NCI-H524 (cell line): ENCODE measurements at places on chromosomes 11 and 22.
A peak's percentile ranks its signal among the peaks of the same experiment; 100 is the strongest.

DNA sequence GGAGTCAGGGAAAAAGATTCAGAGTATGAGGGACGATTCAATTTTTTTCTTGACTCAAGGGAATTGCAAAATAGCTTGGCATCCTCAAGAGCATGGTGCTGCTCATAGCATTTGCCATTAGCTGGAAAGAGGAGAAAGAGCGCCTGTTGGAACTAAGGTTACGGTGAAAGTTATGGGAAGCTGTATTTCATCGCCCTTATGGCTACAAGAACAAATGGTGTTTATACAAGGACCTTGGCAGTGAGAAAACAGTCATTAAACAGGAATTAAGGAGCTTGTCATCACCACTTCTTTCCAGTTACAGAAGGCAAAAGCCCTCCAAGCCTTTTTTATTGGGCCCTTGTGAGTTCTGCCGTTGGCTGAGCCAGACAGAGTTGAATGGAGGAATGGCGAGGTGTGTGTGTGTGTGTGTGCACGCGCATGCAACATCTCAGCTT, 74.2 kb downstream of the ALX4 start:
- no peak for DNase-seq

- peak; percentile 64 for DNase-seq
Observed at GRCh38 chr11:17528181-17528691, 16.0 kb downstream of the USH1C start.

GRCh38 chr11:77316733-77317342, 15.4 kb upstream of the GDPD4 start:
- DNase-seq = no peak

- DNase-seq = no peak
Observed at GRCh38 chr22:23380230-23380573, 199.9 kb downstream of the IGLL1 start.

- no peak for DNase-seq
Observed at GRCh38 chr22:44155115-44155514, 25.6 kb upstream of the PARVG start.

- peak; percentile 79 for DNase-seq
Observed at GRCh38 chr11:112795142-112795815, 165.9 kb upstream of the NCAM1 start.

- no peak for DNase-seq
Observed at GRCh38 chr11:82898241-82898640, 2.0 kb downstream of the PRCP start.

- DNase-seq = no peak
Observed at GRCh38 chr11:118789501-118790356, 1.2 kb downstream of the DDX6 start.

- DNase-seq = no peak
Observed at GRCh38 chr11:25928076-25928475, 403.9 kb upstream of the ANO3 start.

- DNase-seq = no peak
Observed at GRCh38 chr22:43007519-43008102, 7.3 kb downstream of the PACSIN2 start.

- DNase-seq = no peak
Observed at GRCh38 chr11:127066401-127067090, 66.0 kb upstream of the KIRREL3 start.

DNA sequence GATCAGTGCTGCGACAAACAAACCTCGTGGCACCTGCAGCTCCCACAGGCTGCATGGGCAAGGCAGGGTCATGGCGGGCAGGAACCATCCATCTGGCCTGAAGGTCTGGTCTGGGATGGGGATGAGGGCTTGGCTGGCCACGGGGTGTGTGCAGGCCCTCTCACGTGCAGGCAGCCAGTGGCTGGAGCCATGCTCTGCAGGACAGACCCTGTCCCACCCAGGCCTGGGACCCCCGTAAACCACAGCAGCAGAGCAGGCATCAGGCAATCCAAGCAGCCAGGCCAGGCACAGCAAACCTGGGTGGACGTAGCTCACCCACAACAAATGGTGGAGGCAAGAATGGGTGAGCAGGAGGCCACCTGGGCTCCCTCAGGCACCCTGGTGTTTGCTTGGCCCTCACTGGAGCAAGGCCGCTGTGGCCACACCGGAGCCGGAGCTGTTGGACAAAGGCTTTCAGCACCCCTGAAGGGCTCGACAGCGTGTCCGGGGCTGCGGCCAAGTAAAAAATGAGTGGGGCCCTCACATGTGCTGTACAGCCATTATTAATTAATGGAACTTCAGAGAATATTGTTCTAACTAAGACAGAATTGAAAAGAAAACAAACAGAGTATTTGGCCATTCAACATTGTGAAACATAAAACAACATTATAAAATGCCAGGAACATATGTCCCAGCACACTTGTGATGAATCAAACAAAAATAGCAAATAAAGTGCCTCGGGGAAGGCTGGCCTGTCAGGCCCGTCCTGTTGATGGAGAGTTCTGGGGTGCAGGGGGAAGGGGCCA, 24.0 kb upstream of the GNB1L start:
- DNase-seq = no peak

DNA sequence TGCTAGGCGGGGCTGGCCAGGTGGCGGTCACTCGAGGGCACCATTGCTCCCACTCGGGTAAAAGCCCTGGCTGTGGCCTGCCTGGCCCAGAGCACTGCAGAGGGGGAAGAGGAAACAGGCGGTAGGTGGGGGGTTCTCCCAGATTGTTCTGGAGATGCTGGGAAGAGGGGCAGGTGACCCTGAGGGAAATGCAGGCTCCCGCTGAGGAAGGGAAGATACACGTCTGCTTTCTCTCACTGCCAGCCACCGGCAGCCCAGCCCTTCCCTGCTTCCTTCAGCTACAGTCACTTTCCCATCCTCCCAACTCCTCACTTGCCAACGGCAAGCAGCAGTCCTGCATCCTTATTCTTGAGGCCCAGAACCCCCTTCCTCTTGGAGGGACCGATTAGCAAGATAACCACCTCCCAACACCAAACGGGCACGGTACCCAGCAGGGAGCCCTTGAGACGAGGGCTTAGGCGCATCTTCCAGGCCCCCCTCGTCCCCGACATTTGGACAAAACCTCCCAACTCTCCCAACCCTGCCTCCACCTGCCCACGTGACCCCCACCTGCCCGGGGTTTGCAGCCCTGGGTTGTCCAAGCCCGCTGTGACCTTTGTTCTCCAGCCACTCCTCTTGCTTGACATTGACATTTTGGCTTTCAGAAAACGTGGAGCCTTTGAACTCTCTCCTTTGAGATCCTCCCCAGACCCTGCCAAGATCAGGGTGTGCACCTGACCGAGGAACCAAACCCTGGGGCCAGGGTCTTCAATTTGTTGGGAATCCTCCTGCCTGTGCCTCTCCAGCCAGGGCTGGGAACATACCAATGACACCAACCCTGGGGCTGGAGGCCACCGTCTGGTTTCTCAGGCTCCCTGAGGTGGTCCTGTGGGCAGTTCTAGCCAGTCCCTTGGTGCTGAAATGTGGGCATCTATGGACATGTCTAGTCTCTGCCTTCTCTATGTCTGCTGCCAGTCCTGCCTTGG, 48.8 kb upstream of the TTLL12 start:
- no peak for DNase-seq

GRCh38 chr22:25332386-25332785, 112.9 kb downstream of the CRYBB2 start:
- no peak for DNase-seq

- DNase-seq = no peak
Observed at GRCh38 chr22:17678817-17679385, 40.3 kb downstream of the BCL2L13 start.

- DNase-seq = no peak
Observed at GRCh38 chr11:125953401-125953935, 7.6 kb downstream of the VSIG10L2 start.

- DNase-seq = no peak
Observed at GRCh38 chr11:130652671-130653335, 204.4 kb downstream of the ADAMTS15 start.

DNA sequence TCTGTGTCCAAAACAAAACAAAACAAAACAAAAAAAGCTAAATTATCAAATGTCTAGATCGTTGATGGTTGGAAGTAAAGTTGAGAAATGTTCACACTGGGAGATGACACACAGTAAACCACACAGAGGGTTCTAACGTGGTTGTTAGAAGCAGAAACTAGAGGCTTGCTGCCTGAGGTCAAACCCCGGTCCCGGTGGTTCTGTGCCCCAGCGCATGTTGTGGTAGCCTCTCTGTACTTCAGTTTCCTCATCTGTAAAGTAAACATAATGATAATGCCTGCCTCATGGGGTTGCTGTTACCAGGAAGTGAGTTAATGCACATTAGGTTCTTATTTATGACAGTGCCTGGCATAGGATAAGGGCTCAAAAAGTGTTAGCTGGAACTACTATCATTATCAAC, 33.4 kb downstream of the PPARA start:
- no peak for DNase-seq

DNA sequence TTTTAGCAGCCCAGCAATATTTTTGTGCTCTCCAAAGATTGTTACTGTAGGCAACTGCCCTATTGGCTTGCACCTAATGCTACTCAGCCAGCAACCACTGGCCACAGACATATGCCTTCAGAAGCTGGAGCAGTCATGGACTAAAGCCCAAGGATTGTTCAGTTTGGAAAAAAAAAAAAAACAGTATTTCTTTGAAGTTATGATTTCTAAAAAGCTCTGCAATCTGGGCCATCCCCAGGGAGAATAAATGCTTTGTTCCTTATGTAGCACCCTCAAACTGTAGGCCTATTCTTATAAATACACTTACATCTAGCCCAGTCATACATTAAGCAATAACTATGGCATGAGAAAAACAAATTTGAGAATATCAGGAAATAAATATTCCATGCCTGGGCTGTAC, 2190.5 kb upstream of the RAG2 start:
- DNase-seq = no peak

DNA sequence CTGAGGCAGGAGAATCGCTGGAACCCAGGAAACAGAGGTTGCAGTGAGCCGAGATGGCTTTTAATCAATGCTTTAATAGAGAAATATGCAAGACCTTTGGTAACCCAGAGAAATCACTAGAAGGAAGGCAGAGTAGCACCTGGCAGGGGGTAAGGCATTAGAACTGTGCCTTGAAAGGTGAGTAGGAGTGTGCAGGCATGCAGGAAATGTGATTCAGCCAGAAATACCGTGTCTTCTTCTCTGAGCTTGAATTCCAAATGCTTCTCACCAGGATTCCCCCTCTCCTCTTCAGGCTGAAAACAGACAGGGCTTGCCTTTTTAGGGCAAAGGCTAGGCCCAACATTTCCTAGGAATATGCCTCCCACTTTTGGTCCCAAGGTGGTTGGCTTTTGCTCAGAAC, 51.0 kb downstream of the OR4D9 start:
- DNase-seq = no peak

- DNase-seq = no peak
Observed at GRCh38 chr22:39684702-39685281, 114.2 kb downstream of the CACNA1I start.

DNA sequence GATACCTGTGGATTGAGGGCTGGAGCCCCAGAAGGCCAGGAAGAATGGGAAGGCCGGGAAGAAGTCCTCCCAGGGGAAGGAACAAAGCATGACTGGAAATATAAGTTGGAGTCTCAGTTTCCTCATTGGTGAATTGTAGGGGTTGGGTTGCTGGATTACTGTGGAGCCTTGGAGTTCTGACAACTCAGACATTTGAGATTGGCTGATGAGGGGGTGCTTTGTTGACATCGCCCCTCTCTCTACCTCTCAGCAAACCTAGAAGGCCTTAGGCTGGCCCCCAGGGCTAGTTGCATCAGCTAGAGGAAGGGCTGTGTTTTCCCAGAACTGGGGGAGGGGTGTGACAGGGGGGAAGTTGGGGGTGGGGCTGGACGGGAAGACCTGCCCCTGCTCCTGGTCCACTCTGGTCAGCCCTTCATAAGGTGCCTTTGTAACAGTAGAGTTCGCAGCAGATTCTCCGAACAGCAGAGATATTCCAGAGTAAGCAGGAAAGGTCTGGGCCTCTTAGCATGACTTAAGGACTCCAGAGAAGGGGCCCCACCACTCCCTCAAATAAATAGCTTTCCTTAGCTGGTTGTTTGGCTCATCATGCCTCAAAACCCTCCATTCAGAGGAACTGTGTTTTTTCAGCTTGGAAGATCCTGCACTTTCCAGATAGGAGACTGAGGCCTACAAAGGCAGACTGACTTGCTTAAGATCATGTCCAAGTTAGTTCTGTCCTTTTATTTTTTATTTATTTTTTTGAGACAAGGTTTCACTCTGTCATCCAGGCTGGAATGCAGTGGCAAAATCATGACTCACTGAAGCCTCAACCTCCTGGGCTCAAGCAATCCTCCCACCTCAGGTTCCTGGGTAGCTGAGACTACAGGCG, 12.5 kb upstream of the THRSP start:
- no peak for DNase-seq

DNA sequence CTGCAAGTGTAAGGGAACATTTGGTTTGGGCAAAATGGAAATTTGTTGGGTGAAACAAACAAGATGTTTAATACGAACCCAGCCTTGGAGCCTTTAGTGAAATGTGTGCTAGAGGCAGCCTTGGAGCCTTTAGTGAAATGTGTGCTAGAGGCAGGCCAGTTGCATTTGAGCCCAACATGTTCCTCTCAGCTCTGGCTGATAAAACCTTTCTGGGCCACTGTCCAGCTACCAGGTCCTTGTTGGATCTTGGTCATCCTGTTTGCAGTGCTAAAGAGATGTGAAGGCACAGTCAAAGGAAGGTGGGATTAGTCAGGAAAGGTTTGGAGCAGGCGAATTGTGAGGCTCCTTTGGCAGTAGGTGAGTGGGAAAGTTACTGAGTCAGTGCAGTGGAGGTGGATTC, 48.9 kb downstream of the CEP164 start:
- DNase-seq = no peak

GRCh38 chr11:77322926-77323590, 21.6 kb upstream of the GDPD4 start:
- no peak for DNase-seq

DNA sequence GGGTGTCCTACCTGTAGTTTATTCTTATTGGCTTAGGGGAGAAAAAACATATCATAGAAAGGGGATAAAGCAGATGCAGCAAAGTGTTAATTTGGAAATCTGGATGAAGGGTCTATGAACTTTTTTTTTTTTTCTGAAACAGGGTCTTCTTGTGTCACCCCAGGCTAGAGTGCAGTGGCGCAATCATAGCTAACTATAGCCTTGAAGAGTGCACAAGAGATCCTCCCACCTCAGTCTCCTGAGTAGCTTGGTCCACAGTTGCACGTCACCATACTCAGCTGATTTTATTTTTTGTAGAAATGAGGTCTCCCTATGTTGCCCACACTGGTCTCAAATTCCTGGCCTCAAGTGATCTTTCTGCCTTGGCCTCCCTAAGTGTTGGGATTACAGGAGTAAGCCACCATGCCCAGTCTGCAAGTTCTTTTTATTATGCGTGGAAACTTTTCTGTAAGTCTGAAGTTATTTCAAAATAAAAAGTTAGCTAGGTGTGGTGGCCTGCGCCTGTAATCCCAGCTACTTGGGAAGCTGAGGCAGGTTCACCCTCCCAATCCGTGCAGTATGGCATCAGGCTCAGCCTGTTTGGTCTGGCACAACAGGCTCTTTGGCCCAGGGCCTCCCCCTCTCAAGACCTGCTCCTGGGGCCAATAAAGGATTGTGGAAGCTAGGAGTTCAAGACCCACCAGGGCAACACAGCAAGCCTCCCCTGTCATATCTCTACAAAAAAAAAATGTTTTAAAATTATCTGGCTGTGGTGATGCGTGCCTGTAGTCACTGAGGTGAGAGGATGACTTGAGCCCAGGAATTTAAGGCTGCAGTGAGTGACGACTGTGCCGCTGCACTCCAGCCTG, 111.9 kb downstream of the MED15 start:
- DNase-seq = no peak

GRCh38 chr11:64276653-64277431, 7.6 kb downstream of the BAD start:
- no peak for DNase-seq
